ENCODE measurements at places on chromosomes 1 and 21.

DNA sequence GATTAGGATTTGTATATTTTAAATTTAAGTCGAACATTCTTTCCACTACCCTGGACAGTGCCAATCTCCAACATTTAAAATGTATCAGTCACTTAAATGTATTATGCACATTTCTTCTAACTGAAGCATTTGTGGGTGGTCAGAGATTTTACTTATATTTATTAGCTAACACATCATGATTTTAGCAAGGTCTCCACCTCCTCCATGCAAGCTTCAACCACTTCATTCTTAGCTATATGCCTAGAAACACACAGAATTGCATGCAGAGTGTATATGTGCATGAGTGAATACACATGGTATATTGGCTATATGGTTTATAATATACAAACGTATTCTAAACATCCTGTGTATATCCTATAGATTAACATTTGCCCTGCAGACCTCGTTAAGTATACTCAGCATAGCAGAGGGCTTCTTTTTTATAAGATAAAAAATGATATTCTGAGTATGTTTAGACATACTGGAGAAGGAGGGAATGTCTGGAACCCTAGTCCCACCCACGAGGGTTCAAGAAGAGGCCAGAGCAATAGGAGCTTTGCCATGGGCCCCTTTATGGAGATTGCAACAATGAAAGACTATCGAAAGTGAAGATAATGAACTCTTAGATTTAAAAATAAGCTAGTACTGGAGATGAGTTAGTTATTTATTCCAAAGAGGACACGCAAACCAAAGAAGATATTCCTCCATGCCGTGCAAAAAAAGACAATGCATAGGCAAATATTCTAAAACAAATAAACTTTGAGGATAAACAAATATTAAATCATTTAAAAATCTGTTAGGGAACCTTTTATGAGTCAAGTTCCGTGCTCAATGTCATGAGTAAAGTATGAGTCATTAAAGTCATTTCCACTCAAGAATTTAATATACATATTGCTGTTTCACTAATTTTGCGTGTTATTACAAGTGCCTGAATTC is 480.4 kb downstream of the SIPA1L2 start:
- no peak for DNase-seq

- DNase-seq = no peak
Measured at GRCh38 chr1:7826363-7826762, 26.5 kb downstream of the UTS2 start.

GRCh38 chr1:30847358-30847972 is 61.1 kb downstream of the SDC3 start:
- DNase-seq = no peak

GRCh38 chr1:7717748-7718368 is 53.2 kb upstream of the VAMP3 start:
- no peak for DNase-seq

GRCh38 chr1:10639011-10639774 is 157.3 kb downstream of the CASZ1 start:
- no peak for DNase-seq

GRCh38 chr1:44677201-44677766 is 2.8 kb downstream of the ARMH1 start:
- DNase-seq = no peak

GRCh38 chr1:208233978-208234377 is 10.2 kb downstream of the PLXNA2 start:
- no peak for DNase-seq

- peak; percentile 38 for DNase-seq
Measured at GRCh38 chr1:107140703-107141490, at the start of gene NTNG1. TSS of gene NTNG1 (plus strand) at chr1:107141039.

GRCh38 chr1:67290236-67290635 is 17.4 kb upstream of the IL12RB2 start:
- DNase-seq = no peak

DNA sequence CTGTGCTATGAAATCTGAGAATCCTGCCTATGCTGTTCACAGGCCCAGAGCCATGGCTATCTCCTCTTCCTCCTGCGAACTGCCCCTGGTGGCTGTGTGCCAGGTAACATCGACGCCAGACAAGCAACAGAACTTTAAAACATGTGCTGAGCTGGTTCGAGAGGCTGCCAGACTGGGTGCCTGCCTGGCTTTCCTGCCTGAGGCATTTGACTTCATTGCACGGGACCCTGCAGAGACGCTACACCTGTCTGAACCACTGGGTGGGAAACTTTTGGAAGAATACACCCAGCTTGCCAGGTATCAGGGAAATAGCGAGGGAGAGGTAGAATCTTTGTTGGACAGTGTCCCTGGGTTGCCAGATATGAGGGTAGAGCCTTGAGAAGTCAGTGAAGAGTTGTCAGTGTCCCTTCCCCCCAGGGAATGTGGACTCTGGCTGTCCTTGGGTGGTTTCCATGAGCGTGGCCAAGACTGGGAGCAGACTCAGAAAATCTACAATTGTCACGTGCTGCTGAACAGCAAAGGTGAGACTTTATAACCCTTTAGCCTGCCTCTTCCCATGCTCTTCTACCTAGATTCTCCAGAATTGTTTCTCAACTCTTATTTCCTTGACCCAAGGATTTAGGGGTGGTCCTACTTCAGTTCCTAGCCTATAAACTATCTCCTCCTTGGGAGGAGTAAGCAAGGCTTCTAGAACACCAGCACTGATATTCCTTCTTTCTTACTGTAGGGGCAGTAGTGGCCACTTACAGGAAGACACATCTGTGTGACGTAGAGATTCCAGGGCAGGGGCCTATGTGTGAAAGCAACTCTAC is 1.4 kb downstream of the NIT1 start:
- peak; percentile 41 for DNase-seq

DNA sequence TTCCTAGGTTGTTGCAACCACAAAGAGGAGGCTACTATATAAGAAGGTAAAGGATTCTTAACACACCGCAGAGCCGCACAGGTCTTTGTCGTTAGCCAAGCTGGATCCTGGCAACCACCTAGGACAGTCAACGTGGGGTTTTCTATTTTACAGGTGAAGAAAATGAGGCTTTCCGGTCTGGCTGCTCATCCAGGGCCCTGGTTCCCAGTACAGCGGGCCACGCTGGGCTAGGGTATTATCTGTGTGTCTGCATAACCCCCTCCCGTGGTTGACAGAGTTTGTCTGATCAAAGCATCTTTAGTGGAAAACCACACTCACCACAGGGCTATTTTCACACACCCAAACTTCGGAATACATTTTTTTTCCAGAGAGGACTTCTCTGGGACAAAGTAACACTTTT is 39.0 kb upstream of the PDE9A start:
- no peak for DNase-seq

GRCh38 chr1:95386371-95386770 is 152.4 kb downstream of the RWDD3 start:
- DNase-seq = no peak

- no peak for DNase-seq
Measured at GRCh38 chr1:208535511-208535910, 291.3 kb upstream of the PLXNA2 start.

GRCh38 chr1:36085686-36086526 is 2.0 kb downstream of the TEKT2 start:
- DNase-seq = no peak

DNA sequence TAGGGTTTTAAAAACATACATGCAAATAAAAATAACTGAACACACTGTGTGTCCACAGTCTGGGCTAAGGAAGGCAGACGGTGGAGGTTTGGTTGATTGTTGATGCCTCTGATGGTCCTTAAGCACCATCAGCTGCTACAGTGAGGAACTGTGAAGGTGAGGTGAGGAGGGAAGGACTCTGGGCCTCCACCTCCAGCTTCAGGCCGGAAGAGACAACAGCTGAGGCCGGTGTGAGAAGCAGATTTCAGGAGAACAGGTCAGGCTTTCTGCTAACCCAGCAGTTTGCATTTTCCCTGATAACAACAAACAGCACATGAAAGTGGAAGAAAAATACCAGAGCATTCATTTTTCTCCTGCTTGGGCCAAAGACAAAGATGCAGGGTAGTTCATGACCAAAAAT is 189.9 kb upstream of the AJAP1 start:
- DNase-seq = no peak

GRCh38 chr1:8471451-8471850 is 153.5 kb downstream of the SLC45A1 start:
- DNase-seq = no peak

DNA sequence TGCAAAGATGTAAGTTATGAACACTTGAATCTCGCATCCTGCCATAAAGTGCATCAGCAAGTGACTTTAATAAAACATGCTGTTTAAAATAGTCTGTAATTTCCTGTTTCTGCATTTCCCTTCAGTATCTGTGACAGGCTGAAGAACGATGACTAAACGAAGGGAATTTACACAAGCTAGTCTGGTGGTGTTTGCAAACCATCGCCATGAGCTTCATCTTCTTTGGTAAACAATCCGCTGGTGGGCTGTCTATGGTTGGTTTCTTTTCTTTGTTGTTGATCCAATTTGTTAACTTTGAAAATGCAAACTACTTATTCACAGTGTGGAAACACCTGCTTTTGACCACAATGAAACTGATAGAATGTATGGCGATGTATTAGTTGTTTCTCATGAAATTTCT is 13.9 kb downstream of the SERTAD4 start:
- DNase-seq = no peak

DNA sequence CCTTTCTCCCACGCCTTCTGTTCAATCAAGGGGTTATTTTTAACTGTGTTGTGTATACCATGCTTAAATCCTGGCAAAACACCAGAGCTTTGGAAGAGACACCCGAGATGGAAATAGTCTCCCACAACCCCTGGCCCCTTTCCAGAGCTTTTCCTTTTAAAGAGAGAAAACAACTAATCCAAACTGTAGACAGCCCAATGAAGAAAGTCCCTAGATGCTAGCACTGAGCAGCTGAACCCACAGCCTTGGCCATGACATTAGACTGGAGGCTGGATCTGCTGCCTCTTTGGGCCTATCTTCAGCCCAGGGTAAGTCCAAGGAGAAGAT is 64.9 kb upstream of the ARTN start:
- DNase-seq = no peak

- no peak for DNase-seq
Measured at GRCh38 chr1:226433341-226433720, 25.4 kb upstream of the PARP1 start.

GRCh38 chr1:150429805-150430204 is 57.4 kb upstream of the TARS2 start:
- no peak for DNase-seq

DNA sequence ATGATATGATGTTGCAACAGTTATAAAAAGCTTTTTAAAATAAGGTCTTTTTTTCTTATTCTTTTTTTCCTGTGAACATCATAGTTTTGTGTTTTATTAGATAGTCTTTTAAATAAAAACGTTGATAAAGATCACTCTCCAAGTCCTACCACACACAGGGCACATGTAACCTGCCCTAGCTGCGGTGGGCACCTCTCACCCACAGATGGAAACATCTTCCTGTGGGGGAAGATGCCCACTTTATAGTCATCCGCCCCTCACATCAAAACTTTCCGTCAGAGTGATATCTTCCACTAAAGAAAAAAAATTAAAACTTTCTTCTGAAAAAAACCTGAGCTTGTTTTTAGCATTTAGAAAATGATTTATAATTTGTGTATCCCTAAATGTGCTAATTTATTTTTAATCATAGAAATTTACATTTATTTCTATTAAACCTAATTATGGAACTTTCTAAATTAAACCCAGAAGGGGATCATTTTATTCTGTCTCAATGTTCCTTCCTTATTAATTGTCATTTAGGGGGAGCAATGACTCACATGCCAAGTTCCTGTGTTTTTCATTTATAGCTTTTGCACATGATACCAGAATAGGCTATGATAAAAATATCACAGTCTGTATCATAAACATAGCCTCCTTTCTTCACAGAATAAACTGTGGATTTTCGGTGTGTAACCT is 24.7 kb downstream of the TNFRSF9 start:
- DNase-seq = no peak

DNA sequence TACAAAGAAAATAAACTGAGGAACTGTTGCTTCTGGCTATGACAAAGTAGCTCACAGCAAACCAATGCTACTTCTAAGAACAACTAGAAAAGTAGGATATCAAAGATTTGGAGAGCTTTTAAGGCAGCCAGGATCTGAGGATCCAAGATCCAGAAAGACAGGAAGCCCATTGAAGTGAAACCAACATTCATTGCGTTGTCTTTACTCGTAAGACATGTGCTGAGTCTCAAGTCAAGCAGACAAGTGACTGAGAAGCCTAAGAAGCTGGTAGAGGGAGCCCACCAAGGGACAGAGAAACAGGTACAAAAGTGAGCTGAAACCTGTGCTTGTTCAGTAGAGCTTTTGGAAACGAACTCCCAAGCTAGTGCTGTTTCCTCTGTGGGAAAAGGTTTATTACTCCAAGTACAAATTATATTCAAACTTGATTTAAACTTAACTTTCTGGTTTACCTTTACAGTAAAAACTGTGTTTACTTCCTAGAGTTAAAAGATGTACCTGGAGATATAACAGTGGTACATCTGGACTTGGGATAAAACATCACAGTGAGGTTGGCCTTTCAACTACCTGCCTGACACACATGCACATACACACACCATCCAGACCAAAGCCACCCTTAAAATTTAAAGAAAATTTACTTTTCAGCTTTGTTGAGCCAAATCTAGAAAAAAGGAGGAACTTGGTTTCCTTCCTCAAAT is 41.2 kb downstream of the NME7 start:
- DNase-seq = no peak

DNA sequence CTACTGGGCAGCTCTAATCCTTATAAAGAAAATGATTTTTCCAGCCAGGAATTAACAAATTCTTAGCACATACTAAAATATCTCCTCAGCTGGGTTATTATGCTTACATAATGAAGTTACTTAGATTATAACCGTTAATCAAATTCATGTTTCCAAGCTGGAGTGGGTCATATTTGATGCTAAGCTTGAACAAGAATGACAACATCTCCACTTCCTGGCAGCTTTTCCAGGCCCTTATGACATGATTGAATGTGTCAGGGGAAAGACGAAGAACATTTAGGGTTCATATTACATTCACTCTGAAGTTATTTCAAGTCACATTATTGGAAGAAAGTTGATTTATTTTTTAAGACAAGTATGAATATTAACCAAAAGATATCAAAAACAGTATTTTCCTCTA is 333.7 kb downstream of the PCP4 start:
- no peak for DNase-seq

GRCh38 chr21:28752131-28752530 is 240.5 kb downstream of the LTN1 start:
- no peak for DNase-seq

DNA sequence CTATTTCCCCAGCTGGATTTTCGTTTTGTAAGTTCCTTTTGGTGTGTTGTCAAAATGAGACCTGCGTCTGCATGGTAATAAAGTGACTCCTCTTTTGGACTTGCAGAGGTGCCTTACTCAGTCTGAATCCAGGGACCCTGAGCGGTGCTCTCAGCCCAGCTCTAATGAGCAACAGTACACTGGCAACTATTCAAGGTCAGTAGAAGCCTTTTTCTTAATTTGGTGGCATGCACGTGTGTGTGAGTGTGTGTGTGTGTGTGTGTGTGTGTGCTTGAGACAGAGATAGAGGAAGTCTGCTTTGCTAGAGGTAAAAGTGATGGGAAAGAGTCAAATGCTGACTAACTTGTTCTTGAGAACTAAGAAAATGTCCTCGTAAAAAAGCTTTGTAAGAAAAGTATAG is 105.4 kb downstream of the CD247 start:
- DNase-seq = no peak

DNA sequence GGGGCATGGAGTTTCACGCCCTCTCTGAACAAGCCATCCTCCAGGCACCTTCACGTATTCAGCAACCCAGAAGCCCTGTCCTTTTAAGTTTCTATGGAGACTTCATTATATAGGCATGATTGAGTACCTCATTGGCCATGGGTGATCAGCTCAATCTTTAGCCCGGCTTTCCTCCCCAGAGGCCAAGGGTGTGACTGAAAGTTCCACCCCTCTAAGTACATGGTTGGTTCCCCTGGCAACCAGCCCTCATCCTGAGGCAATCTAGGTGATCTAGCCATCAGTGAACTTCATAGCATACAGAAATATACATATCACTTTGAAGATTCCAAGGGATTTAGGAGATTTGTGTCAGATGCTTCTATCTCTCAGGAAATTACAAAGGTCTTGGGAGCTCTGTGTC is 21.3 kb upstream of the DHX9 start:
- DNase-seq = no peak
